ENCODE measurements at places on chromosomes 13 and 19.

DNA sequence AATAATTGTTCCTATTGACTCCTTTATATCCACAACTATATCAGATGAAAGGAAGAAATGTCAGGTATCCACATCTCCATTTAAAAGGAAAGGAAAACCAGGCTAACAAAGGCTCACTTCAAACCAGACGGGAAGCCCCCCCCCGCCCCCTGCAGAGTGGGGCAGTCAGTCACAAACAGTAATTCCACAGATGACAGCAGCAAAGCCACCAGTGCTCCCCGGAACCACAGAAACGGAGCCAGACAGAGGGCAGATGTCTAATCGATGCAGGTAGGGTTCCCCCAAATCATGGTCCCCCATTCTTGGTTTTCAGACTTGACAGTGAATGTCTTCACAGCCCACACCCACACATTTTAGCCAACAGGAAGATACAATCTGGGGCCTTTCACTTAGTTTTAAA lies 100.8 kb downstream of the STK24 start:
- DNase-seq = no peak

- DNase-seq = no peak
These were observed 63.3 kb downstream of the POU4F1 start for GRCh38 chr13:78540058-78540457.

- no peak for DNase-seq
These were observed 42.2 kb downstream of the GATAD2A start for GRCh38 chr19:19447536-19448237.

GRCh38 chr19:40081411-40081810 lies 9.3 kb downstream of the ZNF780A start:
- no peak for DNase-seq

DNA sequence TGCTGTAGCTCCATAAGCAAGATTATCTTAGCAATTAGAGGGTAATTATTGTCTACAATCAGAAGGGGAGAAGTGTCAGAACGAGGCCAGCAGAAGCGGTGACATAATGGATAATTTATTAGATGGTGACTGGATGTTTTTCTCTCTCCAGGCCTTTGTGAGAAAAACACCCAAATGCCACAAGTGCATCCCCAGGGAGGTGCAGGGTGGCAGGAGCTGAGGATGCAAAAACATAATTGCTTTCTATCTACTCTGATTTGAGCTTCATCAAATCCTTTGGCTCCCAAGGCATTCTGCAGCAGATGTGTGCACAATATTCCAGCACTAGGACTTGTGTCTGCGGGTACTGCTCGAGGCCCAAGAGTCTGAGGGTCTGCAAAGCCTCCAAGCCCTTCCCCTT lies 220.1 kb upstream of the SERP2 start:
- DNase-seq = no peak

DNA sequence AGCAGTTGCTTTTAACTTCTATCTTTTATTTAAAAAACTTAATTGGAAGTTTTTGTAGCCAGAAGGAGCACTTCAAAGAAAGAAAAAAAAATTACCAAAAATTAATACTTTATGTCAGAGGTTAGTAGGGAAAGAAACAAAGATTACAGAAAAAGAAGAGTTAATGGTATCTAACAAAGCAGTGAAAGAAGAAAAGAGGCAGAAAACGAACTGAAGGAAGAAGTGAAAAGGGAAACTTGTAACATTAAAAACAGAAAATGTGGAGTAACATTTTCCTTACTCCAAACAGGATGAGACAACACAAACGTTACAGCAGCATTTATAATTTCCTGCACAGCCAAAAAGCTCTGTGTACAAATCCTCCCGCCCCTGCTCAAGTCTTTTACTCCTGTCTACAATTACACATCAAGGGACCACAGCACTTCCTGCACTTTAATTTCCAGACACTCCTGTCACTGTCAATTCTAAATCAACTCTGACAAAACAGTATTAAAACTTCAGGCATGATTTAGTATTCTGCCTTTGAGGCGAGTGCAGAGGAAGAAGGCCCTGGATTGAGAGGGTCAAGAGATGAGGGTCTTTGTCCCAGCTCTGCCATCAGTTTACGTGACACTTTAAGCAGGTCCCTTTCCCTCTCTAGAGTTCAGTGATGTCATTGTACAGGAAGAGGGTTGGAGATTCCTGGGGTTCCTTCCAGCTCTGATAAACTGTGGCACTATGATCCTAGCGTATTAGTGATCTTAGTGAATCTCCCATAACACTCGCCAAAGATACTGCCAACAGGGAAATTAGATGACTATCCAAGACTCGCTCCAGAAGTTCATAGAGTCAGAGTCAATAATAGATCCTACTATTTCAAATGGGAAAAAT lies 53.2 kb upstream of the LSM14A start:
- no peak for DNase-seq

DNA sequence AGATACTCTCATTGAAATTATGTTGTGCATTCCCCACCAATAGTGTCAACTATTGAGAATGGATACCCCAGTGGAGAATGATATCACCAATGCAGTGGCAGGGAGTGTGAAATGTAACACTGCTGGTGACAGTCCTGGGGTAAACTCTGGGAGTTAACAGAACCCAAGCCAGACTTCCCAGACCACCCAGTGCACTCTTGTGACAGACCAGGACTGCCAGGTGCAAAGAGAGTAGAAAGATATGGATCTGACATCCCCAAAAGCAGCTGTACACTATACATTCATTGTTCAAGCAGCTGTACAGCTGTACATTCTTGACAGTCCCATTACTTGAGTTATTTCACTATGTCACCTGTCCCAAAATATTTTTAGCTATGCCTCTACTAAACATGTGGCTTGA lies 886.6 kb downstream of the DIAPH3 start:
- no peak for DNase-seq

DNA sequence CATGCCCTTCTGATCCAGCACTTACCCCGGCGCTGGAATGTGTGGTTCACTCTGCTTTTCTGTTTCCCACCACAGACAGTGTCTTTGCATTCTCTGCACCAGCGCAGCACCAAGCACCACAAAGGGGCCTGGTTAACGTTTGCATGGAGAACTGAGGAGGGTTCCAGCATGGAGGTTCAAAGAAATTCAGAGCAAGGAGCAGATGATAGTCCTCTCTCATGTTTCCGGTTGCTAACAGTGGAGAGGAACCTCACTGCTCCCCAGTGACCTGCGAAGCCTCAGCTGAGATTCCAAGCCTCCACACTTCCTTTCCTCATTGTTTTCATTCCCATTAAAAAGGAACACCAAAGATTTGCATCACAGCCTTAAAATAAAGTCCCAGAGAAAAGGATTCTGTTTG lies 99.7 kb downstream of the STARD13 start:
- DNase-seq = no peak

- no peak for DNase-seq
These were observed 354.8 kb downstream of the HS6ST3 start for GRCh38 chr13:96444676-96445075.

GRCh38 chr19:10963865-10964264 lies 3.0 kb downstream of the SMARCA4 start:
- DNase-seq = no peak

DNA sequence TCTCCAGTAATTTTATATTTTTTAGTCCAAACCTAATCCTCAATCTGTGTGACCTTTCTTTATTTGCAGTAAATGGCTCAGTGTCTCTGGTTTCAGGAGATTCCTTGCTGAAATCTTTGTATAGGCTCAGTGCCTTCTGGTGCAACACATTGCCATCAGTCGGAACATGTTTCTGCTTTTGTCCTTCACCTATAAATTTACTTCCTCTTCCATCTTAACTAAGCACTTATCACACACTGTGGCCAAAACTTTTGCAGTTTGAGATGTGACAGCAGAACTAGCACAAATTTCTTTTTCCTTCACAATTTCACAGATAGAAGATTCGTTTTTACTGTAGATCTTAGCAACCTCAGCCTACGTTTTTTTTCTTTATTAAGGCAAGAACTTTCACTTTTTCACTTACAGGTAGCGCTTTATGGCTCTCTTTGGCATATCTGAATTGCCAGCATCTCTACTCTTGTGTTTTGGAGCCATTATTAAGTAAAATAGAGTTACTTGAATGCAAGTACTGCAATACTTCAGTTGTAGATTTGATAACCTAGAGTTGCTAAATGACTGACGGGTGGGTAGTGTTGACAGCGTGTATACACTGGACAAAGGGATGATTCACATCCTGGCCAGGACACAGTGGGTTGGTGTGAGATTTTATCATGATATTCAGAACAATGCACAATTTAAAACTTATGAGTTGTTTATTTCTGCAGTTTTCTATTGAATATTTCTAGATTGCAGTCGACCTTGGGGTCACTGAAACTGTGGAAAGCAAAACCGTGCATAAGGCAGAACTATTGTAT lies 44.3 kb downstream of the NDFIP2 start:
- no peak for DNase-seq

DNA sequence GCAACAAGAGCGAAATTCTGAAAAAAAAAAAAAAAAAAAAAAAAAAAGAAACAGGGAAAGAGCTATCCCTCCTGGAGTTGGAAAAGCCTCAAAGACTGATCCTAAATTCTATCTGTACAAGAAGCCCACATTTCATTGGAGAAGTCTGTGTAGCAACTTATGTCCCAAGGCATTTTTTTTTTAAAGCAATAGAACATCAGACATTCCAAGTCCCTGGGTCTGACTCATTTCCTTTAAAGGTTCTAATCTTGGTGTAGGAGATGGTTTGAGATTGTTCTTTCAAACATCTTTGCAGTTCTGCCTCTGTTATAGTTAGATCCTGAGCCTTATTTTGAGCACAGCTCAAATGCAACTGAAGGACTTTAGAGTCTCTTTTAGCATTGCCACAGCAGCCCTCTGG lies 706.5 kb upstream of the MIR17HG start:
- peak; percentile 20 for DNase-seq

- peak; percentile 64 for DNase-seq
These were observed 34.7 kb downstream of the BRD4 start for GRCh38 chr19:15297416-15298224.

DNA sequence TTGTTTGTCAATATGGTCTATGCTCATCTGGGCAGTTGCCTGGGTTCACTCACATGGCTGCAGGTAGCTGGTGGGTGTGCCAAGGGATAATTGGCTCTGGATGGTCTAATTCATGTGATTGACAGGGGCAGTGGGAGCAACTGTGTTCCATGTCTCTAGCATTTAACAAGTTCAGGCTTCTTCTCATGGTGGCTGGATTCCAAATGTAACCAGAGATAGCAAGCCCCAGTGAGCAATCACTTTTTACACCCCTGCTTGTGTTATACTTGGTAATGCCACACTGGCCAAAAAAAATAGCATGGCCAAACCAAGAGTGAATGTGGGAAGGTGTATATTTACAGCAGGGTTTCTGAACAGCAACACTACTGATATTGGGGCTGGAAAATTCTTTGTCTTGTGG lies 89.6 kb upstream of the TNFSF11 start:
- no peak for DNase-seq

DNA sequence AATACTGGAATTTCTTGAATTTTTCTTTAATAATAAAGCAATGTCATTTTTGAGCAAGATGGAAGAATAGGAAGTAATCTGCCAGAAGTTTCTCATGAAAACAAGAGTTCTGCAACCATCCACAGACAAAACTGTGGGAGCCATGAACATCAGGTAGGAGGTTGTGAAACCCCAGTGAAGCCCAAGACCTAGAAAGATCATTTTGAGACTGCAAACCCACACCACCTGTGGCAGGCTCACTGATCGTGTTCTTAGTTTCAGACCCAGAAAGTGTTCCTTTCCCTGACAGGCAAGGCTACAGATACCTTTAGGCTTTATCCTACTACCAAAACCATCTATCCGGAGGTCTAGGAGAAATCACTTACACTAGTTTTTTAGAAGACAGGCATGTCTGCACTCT lies 2189.8 kb upstream of the PCDH20 start:
- DNase-seq = no peak

DNA sequence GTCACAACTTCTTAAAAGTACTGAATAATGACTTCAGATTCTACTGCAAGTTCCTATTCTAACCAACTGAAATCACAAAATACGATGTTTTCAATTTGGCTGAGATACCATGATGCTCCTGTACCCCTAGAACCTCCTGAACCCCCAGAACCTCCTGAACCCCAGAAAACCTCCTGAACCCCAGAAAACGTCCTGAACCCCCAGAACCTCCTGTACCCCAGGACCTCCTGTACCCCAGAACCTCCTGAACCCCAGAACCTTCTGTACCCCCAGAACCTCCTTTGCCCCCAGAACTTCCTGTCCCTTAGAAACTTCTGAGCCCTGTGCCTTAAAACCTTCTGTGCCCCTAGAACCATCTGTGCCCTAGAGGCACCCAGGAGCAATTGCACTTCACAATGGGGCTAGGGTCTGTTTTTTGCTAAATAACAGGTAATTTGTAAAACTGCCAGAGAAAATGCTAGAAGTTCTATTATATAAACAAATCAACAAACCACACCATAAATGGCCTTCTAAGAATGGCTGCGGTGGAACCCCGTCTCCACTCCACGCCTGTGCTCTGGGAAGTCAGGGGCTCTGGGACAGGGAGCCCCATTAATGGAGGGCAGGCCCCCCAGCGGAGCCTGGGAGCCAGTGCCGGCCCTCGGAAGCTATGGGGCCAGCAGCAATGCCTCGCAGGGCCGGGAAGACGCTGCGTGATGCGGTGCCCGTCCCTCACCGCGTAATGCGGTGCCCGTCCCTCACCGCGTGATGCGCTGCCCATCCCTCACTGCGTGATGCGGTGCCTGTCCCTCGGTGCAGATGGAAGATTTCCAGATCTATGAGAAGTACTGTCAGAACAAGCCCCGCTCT lies 21.3 kb upstream of the F7 start:
- DNase-seq = no peak
